ENCODE measurements at places on chromosomes 6 and 20. TPM values are rescaled to one million over a fixed set of nuclear protein-coding genes. Genes with fewer than 3 reads are reported as not detected.

DNA sequence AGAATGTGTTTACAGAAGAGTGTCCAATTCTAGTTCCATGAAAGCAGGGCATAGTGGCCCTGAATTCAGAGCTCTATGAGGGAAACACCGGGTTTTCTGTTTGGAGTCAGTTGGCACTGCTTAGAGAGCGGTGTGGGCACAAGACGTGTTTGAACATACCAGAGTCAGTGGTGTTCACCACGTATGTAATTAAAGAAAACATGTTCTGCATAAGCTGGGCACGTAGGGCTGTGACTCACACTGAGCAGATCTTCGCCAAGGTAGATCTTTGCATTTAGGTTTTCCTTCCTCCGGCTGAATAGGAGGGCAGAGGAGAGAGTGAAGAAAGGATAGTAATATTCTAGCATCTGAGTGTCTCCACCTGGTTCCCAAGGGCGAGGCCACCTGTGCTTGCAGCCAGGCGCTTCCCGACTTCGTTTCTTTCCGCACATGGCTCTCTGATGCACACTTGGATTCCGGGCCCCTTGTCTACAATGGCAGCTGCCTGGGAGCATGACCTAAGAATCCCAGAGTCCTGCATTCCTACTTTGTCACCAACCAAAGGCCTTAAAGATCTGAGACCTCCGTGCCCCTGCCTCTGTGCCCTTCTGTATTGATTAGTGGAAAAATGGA is 136.2 kb downstream of the ERMARD start:
- no peak for DNase-seq

- DNase-seq: no peak
These were observed 105.1 kb upstream of the PRL start for GRCh38 chr6:22401932-22402331.

DNA sequence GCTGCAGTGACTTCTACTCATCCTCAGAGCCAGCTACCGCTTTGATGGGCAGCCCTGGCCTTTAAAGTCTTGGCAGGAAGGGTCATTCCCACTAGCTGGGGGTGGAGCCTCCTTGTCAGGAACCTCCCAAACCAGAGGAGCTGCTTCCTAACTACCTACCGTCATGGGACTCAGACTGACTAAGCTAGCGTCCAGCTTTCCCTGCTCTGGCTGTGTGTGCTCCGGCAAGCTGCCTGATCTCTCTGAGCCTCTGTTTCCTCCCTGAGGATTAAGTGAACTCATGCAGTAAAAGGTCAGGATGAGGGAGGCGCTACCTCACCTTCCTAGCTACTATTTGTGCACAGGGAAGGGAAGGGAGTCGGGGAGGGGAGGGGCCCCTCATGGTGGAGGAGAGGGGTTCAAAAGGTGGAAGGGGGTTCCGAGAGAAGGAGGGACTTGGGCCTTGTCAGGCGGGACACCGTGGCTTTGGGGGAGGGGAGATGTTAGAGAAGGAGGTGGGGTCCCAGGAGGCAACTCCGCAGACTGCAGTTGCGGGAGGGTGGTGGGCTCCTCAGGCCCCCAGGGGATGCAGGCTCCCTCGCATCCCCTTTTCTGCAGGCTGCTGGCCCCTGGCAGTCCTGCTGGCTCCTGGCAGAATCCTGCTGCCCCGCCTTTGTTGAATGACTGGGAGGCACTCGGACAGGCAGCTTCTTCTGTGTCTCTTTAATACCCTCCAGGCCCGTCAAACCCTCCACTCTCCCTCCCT is 9.8 kb downstream of the DUSP15 start:
- no peak for DNase-seq

DNA sequence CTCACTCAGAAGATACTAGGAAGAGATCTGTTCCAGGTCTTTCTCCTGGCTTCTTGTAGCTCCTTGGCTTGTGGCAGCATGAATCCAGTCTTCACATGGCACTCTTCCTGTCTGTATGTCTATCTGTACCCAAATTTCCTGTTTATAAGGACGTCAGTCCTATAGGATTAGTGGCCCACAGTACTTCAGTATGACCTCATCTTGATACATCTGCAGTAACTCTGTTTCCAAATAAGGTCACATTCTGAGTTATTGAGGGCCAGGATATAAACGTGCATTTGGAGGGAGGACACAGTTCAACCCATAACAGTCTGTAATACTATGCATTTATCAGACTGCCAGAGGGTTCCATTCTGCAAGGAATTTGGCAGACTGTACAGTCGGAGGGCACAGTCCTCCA is 57.6 kb upstream of the DYNLRB1 start:
- DNase-seq: no peak

DNA sequence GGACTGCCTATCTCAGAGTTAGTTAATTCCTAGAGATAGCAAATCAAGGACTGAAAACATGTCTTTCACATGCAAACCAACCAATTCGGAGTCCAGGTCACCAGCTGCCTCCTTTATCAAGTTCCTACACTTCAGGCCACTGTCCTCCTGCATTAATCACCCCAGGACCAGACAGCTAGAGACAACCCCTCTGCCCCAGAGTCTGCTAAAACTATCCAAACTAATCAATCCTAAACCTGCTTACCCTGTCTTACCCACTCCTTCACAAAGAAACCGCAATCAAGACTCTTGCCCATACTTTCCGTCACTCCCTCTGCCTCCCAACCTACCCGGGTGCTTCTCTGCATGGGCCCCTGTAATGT is 207.0 kb downstream of the HIVEP2 start:
- DNase-seq: no peak

- DNase-seq: no peak
These were observed 372.7 kb downstream of the CBLN4 start for GRCh38 chr20:55632592-55632991.

- DNase-seq: no peak
These were observed 233.4 kb downstream of the CD109 start for GRCh38 chr6:73929405-73929804.

The IRAK1BP1 gene
- 5.2 TPM for total RNA-seq

- DNase-seq: no peak
These were observed 91.6 kb downstream of the RAMACL start for GRCh38 chr6:166494757-166495486.

The ZBP1 gene
- not detected for total RNA-seq

- no peak for DNase-seq
These were observed 137.7 kb downstream of the BACH2 start for GRCh38 chr6:90158936-90159335.

DNA sequence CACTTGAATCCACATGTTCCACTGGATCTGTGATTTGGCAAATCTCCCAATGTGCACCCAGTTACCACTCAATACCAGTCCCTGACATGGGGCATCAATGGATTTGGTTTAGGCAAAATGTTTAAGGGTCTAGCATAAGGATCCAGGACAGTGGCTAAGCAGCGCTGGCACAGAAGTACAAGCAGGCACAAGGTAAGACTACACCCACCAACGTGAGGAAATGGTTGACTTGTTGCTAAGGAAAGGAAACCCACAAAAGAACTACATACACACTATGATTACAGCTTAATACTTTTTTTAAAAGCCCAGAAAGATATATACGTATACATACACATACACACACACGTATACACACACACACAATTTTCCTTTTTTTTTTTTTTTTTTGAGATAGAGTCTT is 79.0 kb downstream of the DNAAF9 start:
- no peak for DNase-seq

GRCh38 chr6:71206089-71206488 is 82.5 kb upstream of the OGFRL1 start:
- no peak for DNase-seq

GRCh38 chr6:111990214-111990613 is 63.7 kb upstream of the CCN6 start:
- DNase-seq: no peak

- no peak for DNase-seq
These were observed 41.4 kb downstream of the MOXD1 start for GRCh38 chr6:132359886-132360285.

- no peak for DNase-seq
These were observed 249.3 kb upstream of the PLN start for GRCh38 chr6:118298476-118299427.

The NANP gene
- total RNA-seq: 6.8 TPM

GRCh38 chr6:45676380-45676779 is 298.6 kb upstream of the SUPT3H start:
- DNase-seq: no peak

DNA sequence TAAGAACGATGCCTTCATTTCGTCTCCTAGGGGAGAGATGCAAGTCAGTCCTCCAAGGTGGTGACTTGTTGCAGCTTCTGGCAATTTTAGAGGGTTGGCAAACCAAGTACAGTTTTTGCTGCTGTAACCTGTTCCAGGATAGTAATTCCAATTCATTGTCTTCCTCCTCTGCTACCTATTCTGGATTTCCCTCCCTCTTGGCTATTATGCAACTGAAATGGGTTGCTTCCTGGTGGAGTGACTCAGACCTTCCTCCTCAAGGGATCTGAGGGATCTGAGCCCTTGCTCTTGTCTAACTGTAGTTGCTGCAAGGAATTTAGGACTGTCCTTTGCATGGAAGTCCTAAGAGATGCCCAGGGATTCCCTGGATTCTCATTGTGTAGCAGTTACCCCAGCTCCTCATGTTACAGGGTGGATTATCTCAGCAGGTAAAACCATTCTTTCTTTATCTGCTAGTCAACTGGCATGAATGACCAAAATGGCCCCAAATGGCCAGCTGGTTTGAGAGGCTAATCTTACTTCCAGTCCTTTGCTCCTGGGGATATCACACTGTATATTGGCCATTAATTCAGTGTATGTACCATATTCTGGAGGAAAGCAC is 17.6 kb upstream of the ELMO2 start:
- no peak for DNase-seq

DNA sequence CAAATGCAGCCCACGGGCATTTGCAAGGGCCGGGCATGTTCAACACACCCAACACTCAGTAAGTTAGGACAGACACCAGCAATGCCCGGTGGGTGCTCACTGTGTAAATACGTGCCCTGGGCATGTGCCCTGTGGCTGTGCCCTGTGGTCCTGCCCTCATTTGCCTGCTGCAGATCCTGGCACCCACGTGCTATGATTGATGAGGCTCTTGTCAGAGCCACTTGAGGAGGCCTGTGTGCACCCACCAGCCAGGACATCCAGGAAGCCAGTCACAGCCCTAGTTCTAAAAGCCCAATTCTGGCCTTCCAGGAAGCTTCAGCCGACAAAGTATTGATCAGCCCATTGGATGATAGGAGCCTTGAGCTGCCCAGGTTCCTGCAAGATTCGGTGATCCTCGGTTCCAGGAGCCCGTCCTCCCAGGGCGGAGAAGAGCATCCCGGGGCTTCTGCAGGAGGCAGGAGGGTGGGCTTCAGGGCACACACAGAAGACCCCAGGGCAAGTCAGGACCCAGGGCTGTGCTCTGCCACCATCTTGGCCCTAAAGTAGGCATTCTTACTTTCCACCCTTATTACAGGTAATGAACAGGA is 223.9 kb downstream of the PREX1 start:
- DNase-seq: no peak

- DNase-seq: no peak
These were observed at the start of gene ADGRF5 for GRCh38 chr6:46921731-46922130. Gene ADGRF5, minus strand, starts transcription at chr6:46921938. Its CDS starts 15,176 bp downstream, at chr6:46906762.

GRCh38 chr20:9172851-9173250 is 104.0 kb downstream of the PLCB4 start:
- no peak for DNase-seq

- DNase-seq: no peak
These were observed 75.1 kb downstream of the ZMYND8 start for GRCh38 chr20:47281376-47281775.

The KHDC1L gene
- total RNA-seq: not detected

The HCRTR2 gene
- not detected for total RNA-seq

GRCh38 chr6:1860756-1861348 is 251.1 kb downstream of the FOXC1 start:
- no peak for DNase-seq

- DNase-seq: no peak
These were observed 1.3 kb downstream of the KPNA5 start for GRCh38 chr6:116682334-116682712.

- no peak for DNase-seq
These were observed 32.8 kb downstream of the CD40 start for GRCh38 chr20:46150943-46151342.

DNA sequence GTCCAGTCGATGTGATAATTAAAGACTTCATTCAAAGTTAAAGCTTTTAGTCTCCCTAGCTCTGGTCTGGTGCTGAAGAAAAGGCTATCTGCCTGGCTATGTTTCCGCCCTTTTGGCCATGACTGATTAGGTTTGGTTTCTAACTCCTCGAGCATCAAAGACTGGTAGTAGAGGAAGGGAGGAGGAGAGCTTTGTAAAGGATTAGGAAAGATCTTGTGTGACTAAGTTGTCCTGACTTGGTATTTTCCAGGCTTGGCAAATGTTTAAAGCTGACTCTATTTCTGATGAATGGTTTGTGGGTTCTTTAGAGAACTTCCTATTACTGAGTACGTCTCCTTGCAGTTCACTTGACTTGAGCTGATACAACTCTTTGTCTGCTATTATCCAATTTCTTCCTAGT is 312.9 kb downstream of the GJA1 start:
- no peak for DNase-seq

The CDH4 gene
- 0.23 TPM for total RNA-seq

The GLO1 gene
- 83.6 TPM for total RNA-seq

DNA sequence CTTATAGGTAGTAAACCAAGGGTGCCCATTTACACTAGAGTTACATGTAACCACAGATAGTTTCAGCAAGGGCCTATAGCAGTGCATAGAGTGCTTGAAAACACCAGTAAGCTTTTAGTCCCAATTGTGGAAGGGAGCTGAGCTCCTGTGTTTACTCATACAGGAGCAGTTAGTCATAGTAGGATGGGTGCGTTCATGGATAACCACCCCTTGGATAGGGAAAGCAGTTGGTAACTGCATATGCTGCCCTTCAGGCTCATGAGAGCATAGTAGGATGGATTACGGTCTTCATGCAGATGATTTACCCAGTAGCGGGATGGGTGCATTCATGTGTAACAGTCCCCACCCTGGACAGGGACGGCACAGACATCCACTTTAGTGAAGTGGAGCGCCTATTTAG is 45.1 kb downstream of the OR2B6 start:
- no peak for DNase-seq

DNA sequence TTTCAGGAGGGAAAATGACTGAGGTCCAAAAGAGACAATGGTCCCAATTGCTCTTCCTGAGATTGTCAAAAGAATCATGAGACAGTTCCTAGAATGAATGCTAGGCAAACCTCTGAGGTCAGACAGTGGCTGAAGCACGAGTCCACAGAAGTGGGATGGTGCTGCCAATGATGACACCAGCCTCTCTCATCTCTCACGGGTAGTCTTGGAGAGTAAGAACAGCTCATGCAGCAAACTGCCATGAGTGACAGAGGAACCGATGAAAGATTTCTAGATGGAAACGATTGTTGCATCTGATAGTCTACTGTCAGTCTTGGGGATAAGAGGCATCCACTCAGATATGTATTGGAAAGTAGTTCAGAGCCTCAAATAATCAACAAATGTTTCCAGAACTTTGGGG is 188.7 kb downstream of the SLC24A3 start:
- no peak for DNase-seq

GRCh38 chr6:124968401-124968800 is 6.2 kb downstream of the RNF217 start:
- DNase-seq: no peak

All from endothelial cell (in vitro differentiated cells).